ENCODE measurements at places on chromosomes 11 and 22. TPM values are rescaled to one million over a fixed set of nuclear protein-coding genes. Genes with fewer than 3 reads are reported as not detected.

The ADAMTS8 gene
- total RNA-seq: not detected

The MS4A4E gene
- not detected for total RNA-seq

The DDIAS gene
- total RNA-seq: 16.9 TPM

The CYP2D6 gene
- 2.8 TPM for total RNA-seq

The GRM5 gene
- total RNA-seq: not detected

The NPTXR gene
- 1.4 TPM for total RNA-seq

The NKAPD1 gene
- 23.7 TPM for total RNA-seq

The TRPC6 gene
- not detected for total RNA-seq

The SMTNL1 gene
- not detected for total RNA-seq

The PRSS23 gene
- total RNA-seq: 0.62 TPM

The ATP6V1E1 gene
- 95.6 TPM for total RNA-seq

The ROM1 gene
- 1.9 TPM for total RNA-seq

The OR2AG2 gene
- total RNA-seq: 0.26 TPM

The PRRG4 gene
- total RNA-seq: 0.23 TPM

- DNase-seq: no peak
Measured at GRCh38 chr11:110507328-110507727, 77.6 kb downstream of the FDX1 start.

DNA sequence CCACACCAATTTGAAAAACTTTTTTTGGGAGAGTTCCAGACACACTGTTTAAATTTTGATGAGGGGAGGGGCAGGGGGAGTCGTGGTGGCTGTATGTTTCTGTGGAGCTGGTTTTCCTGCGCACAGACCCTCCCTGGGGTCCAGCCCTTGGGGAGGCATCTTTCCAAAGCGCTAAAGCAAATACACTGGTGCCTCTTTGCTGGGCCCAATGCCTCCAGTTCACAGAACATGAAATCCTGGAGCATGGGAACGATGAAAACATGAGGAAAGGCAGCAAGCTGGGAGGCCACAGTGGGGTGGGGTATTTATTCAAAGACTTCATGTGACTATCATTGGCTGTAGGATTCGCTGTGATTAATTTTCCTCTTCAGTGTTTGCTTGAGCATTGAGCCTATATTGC is 135.3 kb downstream of the CCDC34 start:
- no peak for DNase-seq

- DNase-seq: no peak
Measured at GRCh38 chr11:69001243-69002081, 11.6 kb downstream of the MRGPRF start.

DNA sequence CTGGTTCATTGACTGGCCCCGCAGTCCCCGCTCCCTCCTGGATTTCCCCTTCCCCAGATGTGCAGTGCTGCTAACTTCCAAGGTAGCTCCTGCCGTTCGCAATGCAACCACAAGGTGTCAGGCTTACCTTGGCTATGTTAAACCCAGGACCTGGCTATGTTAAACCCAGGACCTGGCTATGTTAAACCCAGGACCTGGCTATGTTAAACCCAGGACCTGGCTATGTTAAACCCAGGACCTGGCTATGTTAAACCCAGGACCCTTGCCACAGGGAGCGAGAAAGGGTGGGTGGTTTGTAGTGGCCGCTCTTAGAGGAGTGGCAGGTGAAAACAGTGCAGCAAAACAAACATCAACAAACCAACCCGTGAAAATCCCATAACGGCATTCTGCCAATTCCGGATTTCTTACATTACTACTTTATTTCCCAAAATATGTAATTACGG is 2.9 kb upstream of the ADAMTS8 start:
- peak; percentile 84 for DNase-seq

DNA sequence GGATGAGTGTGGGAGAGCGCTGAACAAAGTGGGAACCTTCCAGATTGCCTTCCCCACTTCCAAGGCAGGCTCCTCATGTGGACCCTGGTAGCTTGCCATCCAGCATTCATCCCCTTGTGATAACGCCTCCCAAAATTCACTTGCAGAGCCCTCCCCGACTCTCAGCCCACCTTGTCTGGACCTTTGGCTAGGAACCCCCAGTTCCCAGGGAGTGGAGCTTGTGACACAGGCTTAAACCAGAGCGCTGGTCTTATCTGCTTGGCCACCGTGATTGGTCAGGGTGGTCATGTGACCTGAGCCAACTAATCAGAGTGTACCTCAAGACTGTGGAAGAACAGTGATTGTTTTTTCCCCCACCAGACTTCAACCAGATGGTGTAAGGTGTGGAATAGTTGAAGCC is 9.6 kb upstream of the SLC35C1 start:
- DNase-seq: no peak

DNA sequence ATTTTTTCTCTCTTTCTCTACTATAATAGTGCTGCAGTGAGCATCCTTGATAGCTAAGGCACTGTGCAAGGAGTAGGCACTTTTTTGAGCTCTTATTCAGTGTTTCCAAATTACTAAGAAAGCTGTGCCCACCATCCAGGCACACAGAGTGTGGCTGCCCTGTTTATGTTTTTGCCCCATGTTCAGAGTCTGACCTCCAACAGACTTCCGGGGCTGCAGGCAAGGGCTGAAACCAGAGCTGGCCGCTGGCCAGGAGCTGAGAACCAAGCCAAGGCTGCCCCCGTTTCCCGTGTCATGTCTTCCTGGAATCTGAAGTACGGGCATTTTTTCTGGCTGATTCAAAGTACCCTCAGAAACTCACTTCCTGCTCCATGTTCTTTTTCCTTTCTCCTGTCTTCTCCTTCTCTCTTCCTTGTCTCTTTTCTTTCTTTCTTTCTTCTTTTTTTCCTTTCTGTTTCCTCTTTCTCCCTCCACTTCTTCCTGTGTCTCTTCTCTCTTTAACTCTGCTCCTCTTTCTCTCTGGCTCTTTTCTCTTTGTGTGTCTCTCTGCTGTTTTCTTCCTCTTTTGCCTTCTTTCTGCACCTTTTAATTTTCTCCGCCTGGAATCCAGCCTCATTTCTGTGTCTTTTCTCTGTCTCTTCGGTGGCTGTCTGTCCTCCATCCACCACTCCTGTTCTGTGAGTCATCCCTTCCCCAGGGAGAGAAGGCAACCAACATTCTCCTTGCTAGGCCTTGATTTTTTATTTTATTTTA is 17.0 kb upstream of the KCTD14 start:
- peak; percentile 60 for DNase-seq

- DNase-seq: no peak
Measured at GRCh38 chr11:44177905-44178304, 82.4 kb downstream of the EXT2 start.

DNA sequence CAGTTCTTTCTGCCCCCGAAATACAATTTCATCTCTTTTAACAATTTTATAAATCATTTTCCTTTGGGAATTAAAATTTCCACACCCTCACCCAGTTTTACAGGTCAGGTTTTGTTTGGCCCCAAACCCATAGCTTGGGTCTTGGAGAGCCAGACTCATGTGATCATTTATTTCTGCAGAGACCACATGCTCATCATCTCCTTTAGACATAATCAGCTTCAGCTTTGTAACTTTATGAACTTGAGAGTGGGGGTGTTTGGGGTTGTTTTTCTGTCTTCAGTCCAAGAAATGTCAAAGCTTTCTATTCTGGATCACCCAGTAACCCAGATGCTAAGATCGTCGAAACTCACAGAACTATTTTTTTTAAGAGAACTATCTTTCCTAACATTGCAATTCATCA is 70.9 kb downstream of the DBX1 start:
- DNase-seq: no peak

DNA sequence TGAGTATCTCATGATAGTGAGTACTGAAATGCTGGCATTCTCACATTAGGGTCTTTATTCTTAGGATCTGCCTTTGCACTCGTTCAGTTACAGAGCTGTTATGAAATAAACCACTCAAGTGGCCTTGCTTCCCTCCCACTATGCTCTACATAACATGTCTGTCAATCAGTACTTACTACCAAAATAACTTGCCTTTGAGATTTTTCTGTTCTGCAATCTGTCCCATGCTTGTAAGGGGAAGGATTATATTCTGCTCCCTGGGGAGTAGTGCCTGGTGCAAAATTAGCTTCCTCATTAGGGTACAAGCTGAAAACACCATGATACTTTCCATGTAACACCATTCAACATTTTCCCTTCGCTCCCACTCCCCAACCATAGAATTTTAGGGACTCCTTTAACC is 1.9 kb upstream of the GRAP2 start:
- no peak for DNase-seq

DNA sequence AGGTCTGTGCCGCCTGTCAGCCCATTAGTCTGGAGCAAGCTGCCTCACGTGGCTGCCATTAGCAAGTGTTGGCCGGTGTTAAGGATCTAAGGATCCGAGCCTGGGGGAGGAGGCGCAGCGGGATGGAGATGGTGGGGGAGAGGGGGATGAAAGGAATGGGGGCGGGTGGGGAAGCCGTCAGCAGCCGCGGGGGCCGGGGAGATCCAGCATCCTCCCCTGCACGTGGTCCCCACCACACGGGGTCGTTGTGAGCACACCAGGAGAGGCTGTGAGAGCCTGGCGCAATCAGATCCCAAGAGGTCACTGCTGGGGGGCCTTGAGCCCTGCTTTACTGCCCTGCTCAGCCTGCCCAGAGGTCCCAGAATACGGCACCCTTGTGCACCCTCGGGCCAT is 7.3 kb downstream of the CABP7 start:
- DNase-seq: peak; percentile 54

- no peak for DNase-seq
Measured at GRCh38 chr22:35568751-35569739, 28.4 kb downstream of the RASD2 start.

GRCh38 chr22:39877079-39877845 is 16.3 kb downstream of the ENTHD1 start:
- no peak for DNase-seq

- DNase-seq: no peak
Measured at GRCh38 chr11:32858731-32859130, 29.0 kb downstream of the PRRG4 start.

DNA sequence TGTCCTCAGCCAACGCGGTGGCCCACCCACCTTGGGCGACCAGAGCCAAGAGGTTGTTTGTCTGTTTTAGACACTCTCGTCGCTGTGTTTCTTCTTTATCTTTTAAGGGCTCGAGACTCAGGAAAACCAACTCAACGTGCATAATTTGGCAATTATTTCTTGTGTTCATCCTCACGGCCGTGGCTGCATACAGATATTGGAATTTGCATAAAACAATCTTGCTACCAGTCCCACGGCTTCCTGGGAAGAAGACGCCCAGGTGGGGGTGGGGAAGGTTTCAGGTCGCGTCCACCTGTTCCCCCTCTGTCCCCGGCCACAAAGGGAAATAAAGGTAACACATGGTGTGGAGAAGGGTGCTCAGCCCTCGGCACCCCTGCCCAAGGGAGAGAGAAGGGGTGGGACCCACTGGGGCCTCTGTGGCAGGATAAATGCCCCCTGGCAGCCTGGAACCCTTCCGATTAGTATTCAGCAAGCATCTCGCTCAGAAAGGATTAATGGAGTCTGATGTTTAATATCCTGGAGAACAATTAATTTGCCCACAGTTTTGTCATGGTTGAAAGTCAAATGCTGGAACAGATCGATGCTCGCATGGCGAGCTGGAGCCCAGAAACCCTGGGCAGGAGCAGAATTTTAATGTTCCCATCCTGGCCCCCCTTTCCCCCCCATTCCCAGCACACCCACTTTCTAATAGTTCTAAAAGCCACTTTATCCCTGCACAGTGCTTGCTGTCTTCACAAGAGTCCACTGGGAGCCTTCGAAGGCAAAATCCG is 359.7 kb downstream of the MN1 start:
- no peak for DNase-seq

DNA sequence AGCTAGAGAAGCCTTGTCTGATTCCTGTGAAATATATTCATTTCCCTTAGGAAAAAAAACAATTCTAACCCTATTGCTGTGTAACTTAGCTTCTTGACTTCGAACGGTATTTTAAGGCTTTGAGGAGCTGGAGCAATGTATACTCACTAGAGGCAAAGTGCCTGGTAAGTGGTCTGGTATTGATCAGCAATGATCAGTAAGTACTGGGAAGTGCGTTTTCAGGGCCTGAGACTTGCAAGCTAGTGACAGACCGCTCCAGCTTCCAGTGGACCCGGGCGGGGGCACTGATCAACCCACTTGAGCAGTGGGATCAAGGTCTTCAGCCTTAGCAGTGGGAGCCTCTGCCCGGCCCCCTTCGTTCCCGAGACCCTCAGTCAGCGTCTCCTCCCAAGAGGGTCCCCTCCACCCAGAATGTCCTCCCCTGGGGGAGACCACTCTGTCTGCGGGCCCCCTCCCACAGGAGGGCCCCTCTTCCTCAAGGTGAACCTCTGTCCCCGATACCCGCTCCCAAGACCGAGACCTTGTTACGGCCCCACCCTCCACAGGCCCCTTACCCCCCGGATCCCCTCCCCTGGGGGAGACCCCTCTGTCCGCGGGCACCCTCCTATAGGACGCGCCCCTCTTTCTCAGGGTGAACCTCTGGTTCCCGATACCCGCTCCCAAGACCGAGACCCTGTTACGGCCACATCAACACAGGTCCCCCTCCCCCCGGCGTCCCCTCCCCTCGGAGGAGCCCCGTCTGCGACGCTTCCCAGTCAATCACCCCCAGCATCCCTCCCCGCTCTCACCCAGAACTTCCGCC is 452 bp upstream of the ATXN10 start:
- DNase-seq: peak; percentile 32

- no peak for DNase-seq
Measured at GRCh38 chr11:44931466-44931865, 19.2 kb downstream of the TP53I11 start.

All from activated CD4-positive, alpha-beta T cell treated with anti-CD3 and anti-CD28 coated beads for 36 hours (primary cell).